NCI-H446 (cell line): ENCODE measurements at places on chromosomes 1 and 21.

GRCh38 chr1:21576031-21576797 lies 67.0 kb downstream of the ALPL start:
- no peak for DNase-seq

DNA sequence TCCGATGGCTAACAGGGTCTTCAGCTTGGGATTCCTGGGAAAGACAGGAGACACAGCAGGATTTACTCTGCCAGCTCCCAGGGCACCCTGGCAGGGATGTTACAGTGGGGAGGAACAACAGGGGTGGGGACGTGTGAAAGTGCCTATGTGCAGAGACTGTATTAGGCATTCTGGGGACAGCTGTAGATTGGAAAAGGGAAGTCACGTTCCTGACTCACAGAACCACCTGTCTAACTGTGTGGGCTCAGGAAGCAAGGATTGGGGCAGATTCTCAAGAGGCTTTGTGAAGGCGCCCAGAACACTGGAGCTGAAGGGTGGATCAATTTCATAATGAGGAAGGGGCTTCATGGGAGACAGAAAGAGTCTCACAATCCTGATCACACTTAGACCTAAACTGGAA lies 4.4 kb downstream of the CHIT1 start:
- no peak for DNase-seq

DNA sequence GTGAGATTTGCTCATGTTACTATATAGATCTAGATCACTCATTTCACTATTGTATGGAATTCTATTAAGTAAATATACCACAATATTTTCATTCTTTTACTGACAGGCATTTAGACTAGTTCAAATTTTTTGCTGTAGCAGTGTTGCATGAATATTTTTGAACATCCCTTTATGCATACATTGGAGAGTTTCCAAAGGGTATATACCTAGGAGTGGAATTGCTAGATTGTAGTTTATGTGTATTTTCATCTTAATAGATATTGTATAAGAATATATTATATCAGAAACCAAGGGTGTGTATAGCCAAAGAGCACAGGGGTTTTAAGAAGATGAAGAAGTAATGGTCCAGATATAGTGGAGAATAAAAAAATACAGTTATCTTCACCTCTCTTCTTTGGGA lies 6.2 kb downstream of the SCMH1 start:
- no peak for DNase-seq

DNA sequence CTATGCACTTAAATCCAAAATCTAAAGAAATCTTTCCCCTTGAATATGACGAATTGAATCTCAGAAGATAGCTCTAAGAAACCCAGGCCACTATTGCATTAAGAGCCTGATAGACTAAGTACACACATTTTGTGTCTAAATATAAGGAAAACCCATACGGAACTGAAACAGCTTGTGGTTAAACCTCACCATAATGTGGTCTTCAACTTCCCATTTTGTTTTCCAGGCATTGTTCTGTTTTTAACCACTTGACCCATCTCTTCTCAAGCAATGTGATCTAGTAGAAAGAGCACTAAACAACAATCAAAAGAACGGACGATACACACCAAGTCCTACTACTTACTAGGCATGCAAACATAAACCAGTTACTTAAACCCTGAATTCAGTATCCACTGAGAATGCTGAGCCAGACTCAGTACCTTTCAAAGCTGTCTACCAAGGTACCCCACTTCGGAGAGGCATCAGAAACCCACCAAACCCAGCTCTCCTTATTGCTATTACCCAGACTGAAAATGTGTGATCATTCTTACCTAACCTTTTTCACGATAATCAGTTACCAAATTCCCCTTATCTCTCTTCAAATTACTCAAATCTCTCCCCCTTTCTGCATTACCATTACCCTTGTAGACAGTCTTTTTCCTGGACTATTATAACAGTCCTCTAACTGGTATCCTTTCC lies 12.8 kb downstream of the OTUD7B start:
- no peak for DNase-seq

- peak; percentile 45 for DNase-seq
Measured at GRCh38 chr21:39441502-39442475, 3.8 kb downstream of the LCA5L start.

GRCh38 chr1:82485591-82486369 lies 685.0 kb downstream of the ADGRL2 start:
- peak; percentile 76 for DNase-seq

DNA sequence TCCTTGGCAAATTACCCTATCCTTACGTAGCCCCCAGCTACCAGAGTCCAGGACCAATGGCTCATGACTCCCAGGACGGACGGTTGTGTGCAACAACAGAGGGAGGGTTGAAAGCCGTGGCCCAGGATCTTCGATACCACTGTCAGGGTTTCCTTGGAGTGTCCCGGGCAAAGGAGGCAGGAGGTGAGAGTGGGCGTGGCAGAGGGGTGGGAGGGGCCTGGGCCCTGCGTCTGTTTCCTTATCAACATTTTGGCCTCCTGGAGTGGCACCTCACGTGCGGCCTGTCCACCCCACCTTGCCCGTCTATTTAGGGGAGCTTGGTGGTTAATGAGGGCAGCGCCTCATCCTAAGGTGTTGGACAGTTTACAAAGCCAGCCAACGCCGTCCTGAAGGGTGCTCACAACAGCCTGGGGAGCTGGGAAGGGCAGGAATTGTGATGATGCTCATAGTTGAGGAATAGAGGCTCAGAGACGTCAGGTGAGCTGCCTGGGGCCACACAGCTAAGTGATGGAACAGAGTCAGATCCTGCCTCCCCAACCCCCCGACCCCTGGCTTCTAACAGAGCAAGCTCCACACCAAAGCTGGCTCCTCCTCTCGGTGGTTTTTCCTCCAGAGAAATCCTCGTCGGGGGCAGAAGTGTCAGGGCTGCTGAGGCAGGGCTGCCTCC lies 17.4 kb upstream of the ARHGEF10L start:
- DNase-seq = no peak

- no peak for DNase-seq
Measured at GRCh38 chr1:67588178-67588855, 96.7 kb upstream of the GADD45A start.

DNA sequence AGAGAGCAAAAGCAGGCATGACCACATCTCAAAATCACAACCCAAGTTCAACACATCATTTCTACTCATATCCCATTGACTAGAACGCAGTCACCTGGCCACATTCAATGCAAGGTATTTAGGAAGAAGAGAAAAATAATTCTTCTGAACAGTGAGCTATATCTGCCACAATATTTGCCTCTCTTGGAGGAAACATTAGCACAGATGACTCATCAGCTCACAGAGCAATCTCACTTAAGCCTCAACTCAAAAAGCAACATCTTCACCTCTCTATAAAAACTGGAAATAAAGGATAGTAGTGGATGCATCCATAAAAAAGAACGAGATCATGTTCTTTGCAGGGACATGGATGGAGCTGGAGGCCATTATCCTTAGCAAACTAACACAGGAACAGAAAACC lies 143.9 kb upstream of the FMN2 start:
- DNase-seq = no peak

GRCh38 chr1:75099581-75099980 lies 34.6 kb upstream of the LHX8 start:
- no peak for DNase-seq

DNA sequence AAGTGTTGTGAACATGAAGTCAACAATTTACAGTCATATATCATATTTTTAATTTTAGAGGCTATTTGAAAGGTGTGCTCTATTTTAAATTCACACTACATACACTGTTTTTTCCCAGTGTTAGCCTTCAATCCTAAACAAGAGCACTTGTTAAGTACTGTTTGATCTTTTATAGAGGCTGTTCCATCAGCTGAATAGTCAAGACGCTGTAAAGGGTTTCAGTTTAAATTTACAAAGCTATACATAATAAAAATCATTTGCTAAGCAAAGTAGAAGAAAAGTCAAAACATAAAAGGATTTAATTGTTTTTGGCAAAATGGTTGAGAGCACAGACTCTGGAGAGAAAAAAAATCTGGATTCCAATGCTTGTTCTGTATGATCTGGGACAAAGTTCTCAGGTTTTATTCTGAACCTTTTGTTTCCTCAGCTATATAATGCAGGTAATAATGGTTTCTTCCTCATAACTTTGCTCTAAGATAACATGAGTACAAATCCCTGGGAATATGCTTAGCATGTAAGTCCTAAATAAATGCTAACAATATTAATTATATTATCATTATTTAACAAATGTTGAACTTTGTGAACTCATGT lies 44.3 kb downstream of the RBM11 start:
- DNase-seq = no peak

- DNase-seq = peak; percentile 50
Measured at GRCh38 chr1:15975358-15975804, 520 bp downstream of the ZBTB17 start.

GRCh38 chr1:230145505-230145899 lies 78.5 kb downstream of the GALNT2 start:
- peak; percentile 20 for DNase-seq

GRCh38 chr1:215720126-215720525 lies 153.0 kb downstream of the KCTD3 start:
- DNase-seq = no peak

DNA sequence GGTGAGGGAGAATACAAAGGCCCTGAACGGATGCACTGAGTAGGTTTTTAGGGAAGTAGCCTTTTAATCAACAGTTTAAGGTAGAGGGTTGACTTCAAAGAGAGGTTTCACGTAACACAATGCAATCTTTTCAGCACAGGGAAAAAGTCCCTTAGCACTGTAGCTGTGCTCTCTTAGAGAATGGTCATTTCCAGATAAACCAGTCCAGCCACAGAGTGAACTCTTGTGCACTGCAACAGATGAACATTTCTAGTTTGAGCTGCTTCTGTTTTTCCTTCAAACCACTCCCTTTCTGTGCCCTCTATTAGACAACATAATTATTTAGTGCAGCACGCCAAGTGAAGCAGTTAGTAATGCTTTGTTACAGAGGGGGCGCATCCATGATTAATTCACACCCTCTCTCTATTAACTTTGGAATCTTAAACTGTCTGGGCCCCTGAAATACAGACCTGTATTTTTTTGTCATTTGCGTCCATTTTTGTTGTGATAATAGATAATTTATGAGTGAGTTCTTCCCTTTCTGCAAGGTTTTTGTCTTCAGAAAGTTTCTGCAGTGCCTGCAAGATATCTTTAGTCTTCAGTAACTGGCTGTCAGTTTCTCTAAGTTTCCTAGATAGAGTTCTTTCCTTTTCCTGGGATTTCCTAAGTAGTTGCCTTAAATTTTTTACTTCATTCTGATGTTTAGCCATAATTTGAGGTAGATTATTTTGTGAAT lies 22.9 kb downstream of the LCA5L start:
- DNase-seq = no peak

- no peak for DNase-seq
Measured at GRCh38 chr21:29499229-29499628, 200.5 kb downstream of the BACH1 start.

DNA sequence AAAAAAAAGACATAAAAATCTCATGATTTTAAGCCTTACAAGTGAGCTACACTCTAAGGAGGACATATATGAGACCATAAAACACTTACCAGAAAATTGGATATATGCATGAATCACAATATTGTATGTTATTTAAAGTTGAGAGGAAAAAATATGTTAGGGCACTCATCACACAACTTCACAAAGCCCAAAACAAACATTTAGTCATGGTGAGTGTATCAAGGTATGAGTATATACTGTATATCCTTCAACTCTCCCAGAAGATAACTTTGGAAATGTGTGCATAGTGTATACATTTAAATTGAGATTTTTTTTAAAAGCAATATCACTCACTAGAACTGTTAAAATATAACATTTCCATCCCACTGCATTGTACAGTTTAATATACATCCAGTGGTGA lies 259.3 kb downstream of the SRGAP2C start:
- no peak for DNase-seq

DNA sequence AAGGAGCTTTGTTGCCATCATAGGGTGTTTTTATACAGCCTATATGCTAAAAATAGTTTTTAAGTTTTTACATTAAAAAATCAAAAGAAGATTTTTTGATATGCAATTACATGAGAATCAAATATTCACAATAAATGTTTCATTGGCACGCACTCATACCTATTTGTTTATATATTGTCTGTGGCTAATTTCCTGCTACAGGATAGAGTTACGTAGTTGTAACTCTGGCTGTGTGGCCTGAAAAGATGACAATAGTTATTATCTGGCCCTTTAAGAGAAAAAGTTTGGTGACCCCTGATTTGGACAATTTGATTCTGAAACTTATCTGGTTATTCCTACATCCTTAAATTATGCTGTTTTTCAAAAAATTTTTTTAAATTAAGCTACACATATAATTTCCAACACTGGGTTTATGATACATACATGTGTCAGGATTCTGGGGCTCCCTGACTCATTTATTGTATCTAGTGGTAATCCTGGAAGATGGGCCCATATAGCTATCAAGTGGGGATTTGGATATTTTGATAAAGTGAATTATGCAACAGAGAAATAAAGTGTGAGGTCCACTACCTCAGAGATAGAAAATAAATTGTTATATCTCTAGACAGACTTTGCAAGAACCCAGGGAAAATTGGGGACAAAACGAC lies 370.2 kb upstream of the LYPLAL1 start:
- DNase-seq = no peak

GRCh38 chr21:37196847-37197246 lies 70.3 kb downstream of the VPS26C start:
- no peak for DNase-seq

DNA sequence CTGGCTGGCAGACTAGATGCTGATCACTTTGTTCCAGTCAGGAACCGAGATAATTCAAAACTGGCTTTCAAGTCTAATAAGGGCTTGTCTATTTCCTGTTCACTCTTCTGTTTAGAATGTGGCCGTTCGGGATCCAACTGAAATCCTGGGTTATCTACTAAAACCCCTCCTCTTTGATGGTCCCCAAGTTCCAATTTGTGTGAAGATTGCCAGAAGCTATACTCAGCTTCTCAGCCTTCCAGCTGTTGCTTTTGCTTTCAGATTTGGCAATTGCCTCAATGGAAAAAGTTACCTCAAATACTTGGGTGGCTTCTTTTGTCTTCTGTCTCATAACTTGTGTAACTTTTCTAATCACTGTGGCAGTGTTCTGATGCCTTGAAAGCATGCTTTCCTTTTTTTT lies 43.7 kb downstream of the BTBD8 start:
- no peak for DNase-seq

- no peak for DNase-seq
Measured at GRCh38 chr1:188941986-188942385, 1535.7 kb downstream of the BRINP3 start.

- DNase-seq = no peak
Measured at GRCh38 chr1:78577257-78578100, 42.8 kb upstream of the IFI44L start.

GRCh38 chr1:33286451-33287185 lies 30.3 kb downstream of the ZNF362 start:
- no peak for DNase-seq

DNA sequence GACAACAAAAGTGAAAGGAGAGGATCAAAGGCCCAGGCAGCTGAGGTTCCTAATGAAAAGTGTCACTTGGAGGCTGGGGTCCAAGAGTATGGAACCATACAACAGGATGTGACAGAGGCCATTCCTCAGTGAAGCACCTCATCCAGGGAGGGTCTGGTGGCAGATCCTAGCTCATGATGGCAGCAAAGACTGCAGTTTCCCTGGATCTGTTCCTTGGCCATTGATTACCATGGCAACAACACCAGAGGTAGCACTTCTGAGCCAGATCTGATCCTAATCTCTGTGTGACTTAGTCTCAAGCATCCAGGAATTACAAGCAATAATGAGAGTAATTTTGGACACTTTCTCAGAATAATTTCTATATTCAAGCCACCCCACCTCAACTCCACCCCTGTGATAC lies 12.9 kb downstream of the FAM177B start:
- DNase-seq = no peak
